ENCODE measurements at places on chromosomes 12 and 14.
A peak's percentile ranks its signal among the peaks of the same experiment; 100 is the strongest.

DNA sequence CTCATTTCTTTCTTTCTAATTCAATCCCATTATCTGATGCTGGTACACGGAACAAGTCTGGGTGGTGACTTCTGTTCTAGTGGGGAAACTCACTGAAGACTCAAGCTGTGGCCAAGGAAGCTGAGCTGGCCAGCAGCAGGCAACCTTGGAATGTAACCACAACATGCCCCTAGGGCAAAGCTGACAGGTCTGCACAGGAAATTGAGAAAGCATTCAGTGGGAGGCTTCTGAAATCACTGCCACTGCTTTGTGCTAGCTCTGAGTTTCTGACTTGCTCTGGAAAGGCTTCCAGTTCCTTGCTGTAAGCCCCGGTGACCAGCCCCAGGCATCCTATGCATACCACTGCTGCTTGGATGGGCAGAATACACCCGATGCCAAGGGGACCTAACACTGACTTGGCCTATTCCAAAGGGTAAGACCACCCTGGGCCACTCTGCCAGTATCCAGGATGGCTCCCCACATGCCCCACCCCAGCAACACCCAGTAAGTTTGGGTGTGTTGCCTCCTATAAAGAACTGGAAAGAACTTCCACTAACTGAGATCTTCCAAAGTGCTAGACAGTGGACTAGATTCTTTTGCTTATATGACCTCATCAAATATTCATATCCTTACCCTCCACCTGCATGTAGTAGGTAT is 84.5 kb upstream of the CDKN3 start:
- DNase-seq = peak; percentile 21

DNA sequence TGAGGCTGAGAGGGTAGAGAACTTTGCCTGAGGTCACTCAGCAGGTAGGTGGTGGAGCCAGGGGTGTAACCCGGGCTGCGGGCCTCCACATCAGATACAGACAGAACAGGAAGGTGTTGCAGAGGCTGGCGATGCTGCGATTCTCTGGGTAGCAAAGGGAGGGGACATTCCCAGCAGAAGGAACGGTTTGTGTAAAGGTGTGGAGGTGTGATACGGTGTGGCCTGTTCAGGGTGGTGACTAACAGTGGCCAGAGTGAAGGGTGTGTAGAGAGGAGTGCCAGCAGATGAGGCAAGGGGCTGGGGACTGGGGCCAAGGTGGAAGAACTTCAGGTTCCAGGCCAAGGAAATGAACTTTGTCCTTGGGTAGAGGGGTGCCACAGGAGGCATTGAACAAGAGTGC is 18.2 kb upstream of the FAIM2 start:
- no peak for DNase-seq

GRCh38 chr12:1646569-1647284 is 17.7 kb downstream of the WNT5B start:
- peak; percentile 47 for DNase-seq

DNA sequence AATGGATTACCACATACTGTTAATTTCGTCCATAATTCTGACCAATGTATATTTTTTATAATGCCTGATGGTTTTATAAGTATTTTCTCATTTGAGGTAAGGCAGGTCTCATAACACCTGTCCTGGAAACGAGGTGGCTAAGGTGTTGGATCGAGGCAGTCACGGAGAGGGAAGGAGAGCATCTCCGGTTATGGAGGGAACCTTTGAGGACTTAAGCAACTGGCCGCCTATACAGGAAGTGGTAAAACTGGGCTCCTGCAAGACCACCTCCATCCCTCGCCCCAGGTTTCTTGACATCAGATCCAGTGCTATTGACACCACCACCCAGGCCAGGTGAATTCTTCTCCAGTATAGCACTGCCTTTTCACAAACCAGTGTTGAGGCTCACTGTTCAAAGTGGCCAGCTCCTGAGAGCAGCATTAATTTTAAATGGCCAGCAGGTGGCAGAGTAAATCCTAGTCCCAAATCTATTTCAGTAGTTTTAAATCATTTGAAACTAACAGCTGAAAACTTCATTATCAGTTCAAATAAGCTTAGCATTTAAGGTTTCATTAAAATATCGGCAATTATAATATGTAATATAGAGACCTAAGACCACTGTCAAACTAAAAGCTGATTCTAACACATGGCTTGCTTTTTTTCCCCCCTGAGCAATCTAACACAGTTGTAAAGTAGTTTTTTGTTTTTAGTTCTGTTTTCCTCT is 100.8 kb downstream of the PPM1A start:
- peak; percentile 60 for DNase-seq

GRCh38 chr12:108642269-108642870 is 8.7 kb upstream of the SELPLG start:
- DNase-seq = no peak

DNA sequence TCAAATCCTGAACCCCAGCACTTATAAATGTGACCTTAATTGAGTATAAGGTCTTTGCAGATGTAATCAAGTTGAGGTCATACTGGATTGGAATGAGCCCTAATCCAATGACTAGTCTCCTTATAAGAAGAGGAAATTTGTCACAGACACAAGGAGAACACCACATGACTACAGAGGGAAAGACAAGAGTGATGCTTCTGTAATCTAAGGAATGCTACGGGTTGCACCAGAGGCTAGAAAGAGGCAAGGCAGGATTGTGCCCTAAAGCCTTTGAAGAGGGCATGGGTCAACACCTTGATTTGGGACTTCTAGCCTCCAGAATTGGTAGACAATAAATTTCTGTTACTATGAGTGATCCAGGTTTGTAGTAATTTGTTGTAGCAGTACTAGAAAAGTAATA is 135.0 kb downstream of the FOXG1 start:
- no peak for DNase-seq

DNA sequence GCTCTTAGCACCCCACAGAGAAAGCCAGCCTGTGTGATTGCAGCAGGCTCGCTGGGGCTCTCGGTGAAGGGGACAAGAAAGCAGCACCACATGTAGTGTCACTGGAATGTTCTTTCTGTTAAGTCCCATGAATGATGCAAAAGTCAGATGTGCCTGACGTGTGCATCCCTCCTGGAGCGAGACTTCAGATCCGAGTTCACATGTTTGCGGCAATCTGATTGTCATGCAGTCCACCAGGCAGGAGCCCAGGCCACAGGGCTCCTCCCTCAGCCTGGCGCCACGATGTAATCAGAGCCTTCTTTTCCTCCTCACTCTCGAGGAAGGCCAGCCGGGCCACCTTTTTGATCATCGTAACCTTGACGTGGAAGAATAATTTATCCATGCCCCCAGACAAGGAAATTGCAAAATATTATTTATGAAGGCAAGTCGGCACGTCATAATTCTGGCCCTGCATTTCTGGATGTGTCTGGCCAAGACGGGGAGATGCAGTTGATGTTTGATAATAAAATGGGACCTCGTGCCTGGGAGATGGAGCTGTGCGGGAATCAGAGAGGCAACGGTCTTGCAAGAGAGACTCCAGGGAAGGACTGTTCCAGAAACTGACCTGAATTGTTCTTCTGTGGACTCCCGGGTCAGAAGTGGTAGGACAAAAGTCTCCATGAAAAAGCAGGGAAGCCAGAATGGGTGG is 214.6 kb downstream of the PHETA1 start:
- DNase-seq = no peak

- DNase-seq = no peak
Measured at GRCh38 chr14:61281186-61281947, at the start of gene TMEM30B. TSS of gene TMEM30B (minus strand) at chr14:61281338. CDS start at chr14:61281147, 191 bp downstream.

GRCh38 chr14:32561520-32561919 is 232.4 kb downstream of the AKAP6 start:
- no peak for DNase-seq

GRCh38 chr12:127414186-127414585 is 852.8 kb upstream of the TMEM132C start:
- DNase-seq = no peak

- no peak for DNase-seq
Measured at GRCh38 chr14:95189367-95190132, 32.2 kb upstream of the DICER1 start.

DNA sequence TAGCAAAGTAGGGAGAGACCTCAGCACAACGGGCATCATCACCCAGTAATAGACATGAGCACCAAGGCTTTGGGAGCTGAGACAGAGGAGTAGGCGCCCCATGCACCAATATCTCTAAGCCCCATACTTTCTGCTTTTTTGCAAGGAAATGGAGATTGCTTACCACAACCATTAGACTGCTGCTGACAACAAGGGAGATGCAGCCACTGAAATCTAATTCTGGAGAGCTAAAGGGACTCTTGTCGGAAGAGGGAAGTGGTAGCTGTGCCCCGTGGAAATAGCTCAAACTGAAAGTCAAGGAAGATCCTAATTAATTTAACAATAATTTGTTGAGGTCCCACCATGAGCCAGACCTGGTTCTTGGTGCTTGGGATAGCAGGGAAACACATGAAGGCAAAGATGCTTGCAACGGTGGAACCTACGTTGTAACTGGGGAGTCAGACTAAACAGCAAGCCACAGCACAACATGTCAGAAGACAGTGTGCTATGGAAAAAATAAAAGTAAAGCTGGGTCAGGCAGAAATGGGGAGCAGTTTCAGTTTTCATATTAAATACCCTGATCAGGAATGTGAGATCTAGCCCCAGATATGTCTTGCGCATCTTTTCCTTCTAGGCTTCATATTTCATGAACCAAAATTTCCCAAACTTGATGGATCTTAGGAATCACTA is 1131.0 kb downstream of the BCL11B start:
- DNase-seq = no peak

- DNase-seq = no peak
Measured at GRCh38 chr14:94389731-94390371, 1.4 kb upstream of the SERPINA1 start.

DNA sequence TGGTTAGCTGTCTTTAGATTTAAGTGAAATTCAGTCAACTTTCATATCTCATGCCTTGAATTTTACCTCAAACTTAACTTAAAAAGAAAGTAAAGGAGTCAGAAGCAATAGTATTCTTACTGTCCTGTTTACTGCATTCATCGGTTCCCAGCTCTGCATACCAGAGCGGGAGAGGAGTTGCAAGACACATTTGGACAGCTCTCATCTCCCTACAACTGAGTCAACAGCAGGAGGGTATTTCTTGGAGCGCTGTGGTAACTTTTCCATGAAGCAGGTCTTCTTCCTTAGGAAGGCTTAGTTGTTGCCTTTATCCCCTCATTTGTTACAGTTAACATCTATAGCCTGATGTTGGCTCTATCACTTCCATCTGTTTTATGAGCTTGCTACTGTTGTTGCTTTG is 65.1 kb downstream of the TRMT5 start:
- no peak for DNase-seq

All from suppressor macrophage (primary cell).